Ascending aorta (tissue), 2 donors: ENCODE measurements at places on chromosomes 4 and X. TPM values are rescaled to one million over a fixed set of nuclear protein-coding genes. Genes with fewer than 3 reads are reported as not detected.

GRCh38 chrX:118360429-118361125 is 14.7 kb downstream of the WDR44 start:
- no peak for DNase-seq

- DNase-seq = no peak
These were observed 199.9 kb upstream of the ATP6AP2 start for GRCh38 chrX:40380655-40381488.

- no peak for DNase-seq
These were observed 21.2 kb downstream of the NKX3-2 start for GRCh38 chr4:13523105-13523477.

DNA sequence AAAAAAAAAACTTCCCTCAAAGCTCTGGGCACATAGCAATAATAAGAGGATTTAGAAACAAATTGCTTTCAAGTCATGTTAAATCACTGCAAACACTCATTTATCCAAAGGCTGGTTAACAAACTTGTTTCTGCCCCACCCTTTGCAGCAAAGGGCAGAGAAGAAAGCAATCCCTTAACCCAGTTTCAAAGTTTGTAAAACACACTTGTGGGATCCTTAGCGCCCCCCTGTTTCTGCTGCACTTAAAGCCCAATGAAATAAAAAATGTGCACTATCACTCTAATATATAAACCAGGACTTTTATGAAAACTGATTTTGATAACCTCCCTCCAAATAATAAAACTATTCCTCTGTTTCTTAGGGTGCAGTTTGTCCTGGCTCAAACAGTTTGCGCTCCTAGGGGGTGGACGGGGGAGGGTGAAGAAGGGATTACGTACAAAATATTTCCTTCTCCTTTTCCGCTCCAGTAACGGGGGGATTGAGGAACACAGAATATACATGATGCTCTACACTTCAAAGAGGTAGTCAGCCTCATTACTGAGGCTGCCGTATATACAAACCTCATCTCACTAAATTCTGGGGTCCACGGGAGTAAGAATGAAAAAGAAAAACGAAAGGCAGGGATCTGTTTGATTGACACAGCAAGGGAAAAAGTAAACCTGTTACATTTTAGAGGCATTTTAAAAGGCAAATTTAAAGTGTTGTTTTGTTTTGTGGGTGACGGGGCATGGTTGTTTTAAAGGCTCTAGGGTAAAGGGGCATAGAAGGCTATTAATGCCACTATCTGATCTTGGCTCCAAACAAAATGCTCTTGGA is 3.1 kb upstream of the PCDH10 start:
- no peak for DNase-seq

DNA sequence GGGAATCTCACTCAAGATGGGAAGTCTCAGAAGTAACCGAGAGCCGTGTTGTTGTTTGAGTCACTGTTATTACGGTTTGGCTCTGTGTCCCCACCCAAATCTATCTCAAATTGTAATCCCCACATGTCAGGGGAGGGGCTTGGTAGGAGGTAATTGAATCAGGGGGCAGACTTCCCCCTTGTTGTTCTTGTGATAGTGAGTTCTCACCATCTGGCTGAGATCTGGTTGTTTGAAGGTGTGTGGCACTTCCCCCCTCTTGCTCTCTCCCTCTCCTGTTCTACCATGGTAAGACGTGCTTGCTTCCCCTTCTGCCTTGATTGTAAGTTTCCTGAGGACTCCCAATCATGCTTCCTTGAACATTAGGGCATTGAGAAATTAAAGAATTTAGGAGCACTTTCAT is 37.0 kb downstream of the HAND2 start:
- no peak for DNase-seq

DNA sequence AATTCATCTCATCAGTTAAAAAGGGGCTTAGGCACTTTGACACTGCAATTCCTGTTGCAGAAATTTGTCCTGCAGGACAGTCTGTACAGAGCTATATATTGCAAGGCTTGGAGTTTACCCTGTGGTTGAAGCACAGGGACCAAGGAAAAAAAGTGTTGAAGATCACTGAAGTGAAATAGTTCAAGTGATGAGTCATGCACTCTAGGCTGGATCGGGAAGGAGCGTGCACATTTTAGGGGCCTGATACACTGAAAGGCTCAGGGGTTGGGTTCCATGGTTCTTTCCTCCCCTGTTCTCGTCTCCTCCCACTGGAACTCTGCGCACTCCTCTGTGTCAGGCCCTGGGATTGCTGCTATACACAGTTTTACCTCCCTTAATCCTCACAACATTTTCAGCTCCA is 104.9 kb upstream of the ARMCX2 start:
- DNase-seq = no peak

GRCh38 chr4:173529477-173530325 is at the start of gene HAND2:
Gene HAND2, minus strand, starts transcription at chr4:173530229. Its CDS starts 940 bp downstream, at chr4:173529289.
- DNase-seq = no peak

GRCh38 chrX:133670383-133670782 is 255.1 kb upstream of the GPC4 start:
- no peak for DNase-seq

DNA sequence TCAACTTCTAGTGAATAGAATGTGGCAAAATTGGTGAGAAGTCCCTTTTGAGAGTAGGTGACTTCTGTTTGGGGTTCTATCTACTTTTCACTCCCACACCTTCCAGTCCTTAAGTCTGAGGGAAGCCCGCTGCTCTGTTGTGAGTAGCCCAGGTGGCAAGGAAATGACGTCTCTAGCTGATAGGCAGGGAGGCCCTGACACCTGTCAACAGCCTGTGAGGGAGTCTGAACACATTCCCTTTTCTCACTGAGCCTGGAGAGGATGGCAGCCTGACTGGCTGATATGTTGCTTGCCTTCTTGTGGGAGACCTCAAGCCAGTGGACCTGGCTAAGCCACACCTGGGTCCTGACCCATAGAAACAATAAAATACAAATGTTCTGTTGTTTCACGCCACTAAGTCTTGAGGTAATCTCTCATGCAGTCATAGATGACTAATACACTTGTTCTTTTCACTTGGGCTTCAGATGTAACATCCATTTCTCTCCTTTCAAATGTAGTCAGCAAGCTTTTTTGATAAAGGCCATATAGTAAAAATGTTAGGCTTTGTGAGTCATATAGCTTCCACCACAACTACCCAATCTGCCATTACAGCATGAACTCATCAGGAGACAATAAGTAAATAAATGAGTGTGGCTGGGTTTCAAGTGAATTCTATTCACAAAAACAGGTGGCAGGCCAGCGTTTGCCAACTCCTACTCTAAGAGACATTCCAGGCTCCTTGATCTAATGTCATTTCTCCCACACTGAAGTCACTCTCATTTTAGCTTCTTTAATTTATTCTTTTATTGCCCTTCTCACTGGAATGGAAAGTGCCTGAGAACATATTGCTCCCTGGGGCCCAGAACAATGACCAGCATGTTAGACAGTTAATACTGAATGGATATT is 265.1 kb upstream of the MAD2L1 start:
- DNase-seq = no peak

DNA sequence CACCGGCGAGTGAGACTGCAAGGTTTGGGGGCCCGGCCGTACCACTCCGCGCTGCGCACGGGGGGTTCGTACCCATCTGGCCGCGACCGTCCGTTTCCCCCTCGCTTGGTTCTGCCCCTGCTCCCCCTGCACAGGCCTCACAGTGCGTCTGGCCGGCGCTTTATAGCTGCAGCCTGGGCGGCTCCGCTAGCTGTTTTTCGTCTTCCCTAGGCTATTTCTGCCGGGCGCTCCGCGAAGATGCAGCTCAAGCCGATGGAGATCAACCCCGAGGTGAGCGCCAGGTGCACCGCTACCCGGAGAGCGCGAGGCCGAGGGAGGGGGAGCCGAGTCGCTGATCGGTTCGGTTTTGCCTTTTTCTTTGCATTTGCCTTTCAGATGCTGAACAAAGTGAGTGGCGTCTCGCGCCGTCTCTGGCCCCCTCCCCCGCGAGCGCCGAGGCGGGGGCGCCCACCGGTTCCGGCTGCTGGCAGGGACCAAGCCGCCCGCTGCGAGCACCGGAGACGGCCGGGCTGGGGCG is at the start of gene UCHL1:
TSS of gene UCHL1 (plus strand) at position 189 of the 517 bp plus-strand sequence. CDS start at position 238, 49 bp downstream.
- no peak for DNase-seq

GRCh38 chr4:41940834-41941233 is 5.6 kb downstream of the TMEM33 start:
- DNase-seq = no peak

DNA sequence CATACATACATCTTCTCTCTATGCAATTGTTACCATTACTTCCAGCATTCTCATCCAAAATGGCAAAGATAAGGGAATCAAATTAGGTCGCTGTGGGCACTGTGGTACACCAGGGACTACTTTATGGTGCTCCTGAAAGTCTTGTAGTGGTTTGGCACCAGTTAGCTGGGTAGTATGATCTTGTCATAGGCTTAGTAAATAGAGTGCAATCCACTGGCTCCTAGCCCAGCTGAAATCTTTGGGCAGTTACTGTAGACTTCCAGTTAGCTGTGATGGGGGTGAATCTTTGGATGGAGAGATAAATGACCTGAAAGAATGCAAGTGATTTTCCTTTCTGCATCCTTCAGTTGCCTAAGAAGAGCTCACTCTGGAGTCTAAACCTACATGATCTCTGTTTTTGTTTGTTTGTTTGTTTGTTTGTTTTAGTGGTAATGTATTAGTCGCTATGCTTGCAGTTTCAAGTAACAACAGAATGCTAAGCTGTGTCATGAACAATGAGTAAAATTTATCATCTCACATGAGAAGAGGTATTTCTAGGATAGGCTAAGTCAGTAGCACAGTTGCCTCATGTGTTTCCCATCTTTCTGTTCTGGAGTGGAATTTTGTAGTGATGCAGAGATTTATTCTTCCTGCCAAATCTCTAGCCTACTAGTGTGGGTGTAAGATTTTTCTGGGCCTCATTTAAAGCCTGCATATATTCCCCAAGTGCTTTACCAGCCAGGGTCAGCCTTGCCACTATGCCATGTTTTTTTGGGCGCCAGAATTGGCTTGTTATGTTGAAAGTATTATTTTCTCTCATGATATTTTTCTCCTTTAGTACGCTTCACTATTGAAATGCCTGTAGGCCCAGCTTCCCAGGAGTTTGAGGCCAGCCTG is 24.2 kb downstream of the HERC3 start:
- no peak for DNase-seq

DNA sequence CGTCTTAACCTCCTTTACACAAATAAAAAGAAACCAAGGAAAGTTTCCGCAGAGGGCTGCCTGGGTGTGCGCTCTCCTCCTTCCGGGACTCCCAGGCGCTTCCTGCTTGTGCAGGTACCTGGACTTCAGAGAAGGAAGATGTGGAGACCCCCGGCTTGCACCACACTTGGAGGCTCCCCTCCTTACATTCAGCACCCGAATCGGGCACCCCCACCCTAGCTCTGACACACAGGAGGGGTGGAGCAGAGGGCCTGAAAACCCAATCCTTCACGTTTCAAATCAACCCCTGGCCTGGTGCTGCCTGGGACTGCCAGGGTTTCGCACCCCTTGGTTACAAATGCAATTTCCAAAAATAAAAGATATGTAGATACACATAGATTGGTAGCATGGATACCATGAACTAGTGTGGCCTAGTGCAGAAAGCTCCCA is 3.1 kb downstream of the NKX3-2 start:
- no peak for DNase-seq

DNA sequence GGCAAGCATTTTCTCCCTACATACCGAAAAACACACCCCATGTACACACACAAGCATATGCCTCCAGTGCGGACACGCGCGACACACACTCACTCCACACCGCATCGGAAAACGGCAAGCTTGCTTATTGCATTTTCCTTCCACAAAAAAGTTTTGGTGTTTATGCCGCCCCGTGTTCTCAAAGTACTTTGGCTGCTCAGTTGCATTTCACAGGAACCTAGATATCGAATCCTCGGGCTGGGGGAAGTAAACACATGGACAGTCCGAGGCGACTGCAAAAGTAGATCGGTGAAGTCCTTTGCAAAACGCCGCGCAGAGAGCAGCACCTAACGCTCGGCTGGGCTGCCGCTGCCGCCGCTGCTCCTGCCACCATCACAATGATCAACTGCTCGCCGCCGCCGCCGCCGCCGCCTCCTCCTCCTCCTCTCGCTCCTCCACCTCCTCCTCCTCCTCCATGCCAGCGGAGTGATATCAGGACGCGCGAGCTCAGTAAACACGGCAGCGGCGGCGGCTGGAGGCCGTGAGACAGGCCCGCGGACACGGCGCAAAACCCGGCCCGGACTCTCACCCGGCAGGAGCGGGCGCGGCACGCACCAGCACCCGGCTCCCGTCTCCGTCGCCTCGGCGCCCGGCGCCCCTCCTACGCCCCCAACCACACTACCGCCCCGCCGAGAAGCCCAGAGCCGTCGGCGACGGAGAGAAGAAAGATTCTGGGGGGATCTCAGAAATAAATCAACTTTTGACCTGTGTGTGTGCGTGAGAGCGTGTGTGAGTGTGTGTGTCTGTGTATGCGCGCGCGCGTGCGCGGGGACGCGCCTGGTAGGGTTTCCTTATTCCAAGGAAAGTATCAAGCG is at the start of gene MAML3:
TSS of gene MAML3 (minus strand) at position 467 of the 854 bp plus-strand sequence. CDS start 857 bp downstream, outside the sequence.
- DNase-seq = peak; percentile 96

DNA sequence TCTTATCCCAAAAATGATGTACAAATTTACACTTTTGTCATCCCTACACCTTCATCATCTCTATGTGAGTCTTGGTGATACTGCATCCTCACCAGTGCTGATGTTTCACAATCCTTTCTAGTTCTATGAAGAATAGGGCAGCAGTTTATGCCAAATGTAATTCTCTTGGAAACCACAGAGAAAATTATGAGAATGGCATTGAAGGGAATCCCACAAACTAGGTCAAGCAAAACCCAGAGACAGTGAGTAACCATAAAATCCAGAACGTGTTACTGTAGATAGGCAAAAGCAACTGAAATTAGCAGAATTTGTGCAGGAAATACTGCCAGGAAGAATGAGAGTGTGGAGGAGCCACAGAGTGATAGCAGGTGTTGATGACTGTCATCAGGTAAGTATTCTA is 24.5 kb downstream of the IL15 start:
- DNase-seq = no peak

DNA sequence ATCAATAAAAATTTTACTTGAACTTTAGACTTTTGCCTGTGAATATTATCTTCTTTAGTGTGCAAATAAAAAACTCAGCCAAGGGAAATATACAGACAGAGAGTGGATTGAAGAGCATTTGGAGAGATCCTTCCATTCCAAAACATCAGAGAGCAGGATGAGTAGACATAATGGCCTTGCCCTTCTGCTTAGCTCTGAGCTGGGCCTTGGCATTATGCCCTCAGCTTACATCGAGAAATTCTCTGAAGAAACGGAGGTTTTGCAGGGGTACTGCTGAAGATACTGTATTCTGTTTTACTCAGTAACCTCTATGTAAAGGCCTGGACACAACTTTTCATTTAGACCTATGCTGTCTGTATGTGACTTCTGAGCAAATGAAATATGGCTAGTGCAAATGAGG is 317.4 kb downstream of the STIM2 start:
- no peak for DNase-seq

The PNMA6F gene
- total RNA-seq = not detected

The HEPH gene
- total RNA-seq = 38.8 TPM

The TXK gene
- not detected for total RNA-seq

The CCDC160 gene
- not detected for total RNA-seq

The BEX3 gene
- total RNA-seq = 32.1 TPM
